Effector CD4-positive, alpha-beta T cell (primary cell): ENCODE measurements at places on chromosomes 4 and X.

DNA sequence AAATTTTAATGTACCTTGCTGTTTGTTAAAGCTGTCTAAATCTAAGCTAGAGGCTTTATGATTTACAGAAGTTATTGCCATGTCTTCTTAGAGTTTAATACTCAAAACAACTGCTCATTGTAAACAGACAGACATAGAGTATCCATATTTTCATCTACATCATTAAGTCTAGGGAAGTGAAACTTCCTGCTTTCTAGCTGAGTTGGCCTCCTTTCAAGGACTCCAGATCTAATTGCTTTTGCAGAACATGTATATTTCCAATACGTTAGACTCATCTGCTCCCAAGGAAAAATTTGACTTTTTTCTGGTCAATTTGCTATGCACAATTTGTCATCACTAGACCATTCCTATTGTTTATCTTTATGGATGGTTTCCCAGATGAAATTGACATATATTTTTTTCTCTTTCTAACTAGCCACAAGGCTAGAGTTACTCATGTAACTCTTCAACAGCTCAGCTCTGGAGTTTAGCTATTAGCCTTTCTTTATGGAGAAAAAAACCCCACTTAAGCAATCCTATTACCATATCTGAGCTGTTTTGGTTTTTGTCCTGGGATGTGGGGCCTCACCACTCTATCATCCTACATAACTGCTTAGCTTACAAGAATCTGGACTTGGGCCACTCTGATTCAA is 122.9 kb downstream of the PPA2 start:
- no peak for DNase-seq

GRCh38 chr4:153652051-153652784 is 31.9 kb upstream of the TLR2 start:
- no peak for DNase-seq

DNA sequence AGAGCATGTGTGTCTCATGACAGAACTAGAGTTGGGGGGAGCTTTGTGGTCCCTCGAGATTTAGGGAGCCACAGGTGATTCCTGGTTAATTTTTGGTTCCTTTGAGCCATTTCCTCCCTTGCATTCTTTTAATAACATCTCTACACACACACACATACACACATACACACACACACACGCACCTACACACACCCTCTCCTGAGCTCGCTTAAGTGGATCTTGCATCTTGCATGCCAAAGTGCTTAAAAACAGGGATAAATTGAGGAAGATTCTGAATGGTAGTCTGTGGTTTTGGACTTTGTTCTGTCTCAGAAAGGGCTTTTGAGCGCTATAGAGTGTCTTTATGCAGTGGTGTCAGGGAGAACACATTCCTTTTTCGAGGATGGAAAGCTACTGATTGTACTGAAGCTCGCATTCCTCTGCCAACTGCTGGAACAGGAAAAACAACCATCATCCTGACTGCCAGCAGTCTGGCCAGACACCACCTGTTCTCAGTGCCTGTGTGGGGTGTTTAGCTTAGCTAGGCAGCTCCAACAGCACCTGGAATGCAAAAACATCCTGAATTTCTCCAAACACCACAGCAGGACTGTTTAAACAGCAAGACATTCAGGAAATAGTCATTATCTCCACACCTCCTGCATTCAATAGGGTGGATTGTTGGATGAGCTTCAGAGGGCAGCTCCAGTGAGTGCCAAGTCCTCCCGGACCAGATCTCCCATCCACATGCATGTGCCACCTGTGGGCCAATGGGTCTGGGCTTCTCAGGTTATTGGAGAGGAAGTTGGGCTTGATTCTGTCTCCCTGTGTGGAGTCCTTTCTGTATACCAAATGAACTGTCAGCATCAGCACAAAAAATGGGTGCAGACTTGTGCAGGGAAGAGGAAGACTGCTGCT is 21.9 kb upstream of the IGFBP7 start:
- DNase-seq, result no peak

DNA sequence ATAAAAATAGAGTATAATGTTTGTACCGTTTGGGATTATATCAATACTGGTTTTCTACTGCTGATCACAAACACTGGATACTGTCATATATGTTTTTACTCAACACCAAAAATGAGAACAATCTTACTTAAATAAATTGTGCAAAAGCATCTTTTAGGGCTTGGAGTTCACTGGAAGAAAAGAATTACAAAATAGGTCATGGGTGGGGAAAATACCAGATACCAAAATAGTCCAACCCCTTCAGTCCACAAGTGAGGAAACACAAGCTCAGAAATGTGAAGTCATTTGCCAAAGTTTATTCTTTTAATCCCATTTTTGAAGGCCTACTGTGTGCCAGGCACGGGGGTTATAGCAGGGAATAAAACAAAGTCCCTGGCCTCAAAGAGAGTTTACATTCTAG is 64.4 kb downstream of the ADGRG2 start:
- DNase-seq, result no peak

DNA sequence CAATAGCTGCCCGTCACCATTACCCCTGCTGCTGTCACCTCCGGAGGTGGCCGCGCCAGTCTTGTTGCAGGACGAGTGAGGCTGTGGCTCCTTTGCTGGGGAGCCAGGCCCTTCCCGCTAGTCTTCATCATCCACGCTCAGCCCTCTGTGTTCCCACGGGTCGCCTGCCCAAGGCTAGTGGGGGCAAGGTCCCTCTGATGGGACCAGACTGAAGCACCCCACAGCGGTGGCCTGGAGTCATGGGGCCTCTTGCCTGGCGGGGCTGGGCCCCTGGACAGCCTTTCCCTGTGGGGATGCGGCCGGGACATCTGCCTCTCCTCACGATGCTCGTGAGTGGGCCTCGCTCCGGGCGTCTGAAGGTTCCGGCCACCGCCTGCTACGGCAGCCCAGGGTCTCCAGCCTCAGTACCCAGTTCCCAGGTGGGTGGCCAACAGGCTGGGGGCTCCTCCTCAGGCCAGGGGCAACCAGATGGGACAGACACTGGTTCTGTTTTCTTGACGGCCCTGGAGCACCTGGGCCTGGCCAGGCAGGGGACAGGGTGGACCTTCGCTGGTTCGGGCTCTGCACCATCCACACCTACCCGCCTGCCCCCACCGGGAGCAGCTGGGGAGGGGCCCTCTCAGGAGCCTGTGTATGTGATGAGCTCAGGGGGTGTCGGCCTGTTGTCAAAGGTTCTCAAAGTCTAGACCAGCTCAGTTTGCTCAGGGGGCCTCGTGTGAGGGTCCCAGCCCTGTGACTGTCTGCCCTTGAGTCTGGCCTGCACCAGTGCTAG is 32.3 kb downstream of the DOK7 start:
- no peak for DNase-seq

DNA sequence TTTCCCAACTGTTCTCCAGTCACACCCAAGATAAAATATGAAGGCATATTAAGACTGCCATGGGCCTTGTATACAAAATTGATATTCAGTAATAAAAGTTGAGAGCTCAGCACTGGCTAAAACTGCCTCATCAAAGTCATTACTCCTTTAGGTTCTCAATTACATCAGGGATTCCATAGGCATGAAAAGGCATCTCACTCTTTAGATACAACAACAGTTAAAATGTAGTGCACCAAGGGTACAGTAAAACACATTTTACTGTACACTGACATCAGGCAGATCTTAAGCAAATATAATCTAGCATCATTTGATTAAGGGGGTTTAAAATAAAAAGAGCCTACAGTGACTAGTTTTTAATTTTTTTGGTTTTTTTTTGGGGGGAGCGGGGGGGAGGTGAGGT is 107.7 kb downstream of the PPP3CA start:
- DNase-seq, result no peak

GRCh38 chr4:140463182-140463581 is 34.9 kb downstream of the MGAT4D start:
- DNase-seq, result no peak

- DNase-seq, result no peak
Measured at GRCh38 chr4:77454858-77455257, 150.8 kb upstream of the CXCL13 start.

DNA sequence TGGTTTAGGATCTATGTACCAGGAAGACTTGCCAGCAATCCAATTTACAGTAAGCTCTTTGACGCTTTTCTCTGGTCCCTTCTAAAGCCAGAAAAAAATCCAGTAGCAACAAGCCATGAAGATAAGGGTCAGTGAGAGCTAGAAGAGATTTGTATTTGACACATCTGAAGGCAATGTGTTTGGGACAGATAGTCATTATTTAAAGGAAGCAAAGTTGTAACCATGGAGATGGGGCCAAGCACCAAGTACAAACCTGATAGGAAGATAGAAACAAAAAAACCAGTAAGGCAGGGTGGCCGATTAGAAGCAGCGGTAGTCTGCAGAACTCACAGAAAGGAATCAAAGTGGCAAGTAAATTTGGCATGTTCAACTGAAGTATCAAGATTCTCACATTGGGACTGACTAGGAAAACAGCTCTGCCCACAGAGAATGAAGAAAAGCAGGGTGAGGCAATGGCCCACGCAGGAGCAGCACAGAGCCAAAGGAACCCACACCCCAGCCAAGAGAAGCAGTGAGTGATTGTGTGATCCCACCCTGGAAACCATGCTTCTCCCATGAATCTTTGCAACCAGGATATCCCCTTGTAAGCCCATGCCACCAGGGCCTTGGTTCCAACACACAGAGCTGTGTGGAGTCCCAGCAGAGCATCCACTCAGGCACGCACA is 12.9 kb upstream of the C4orf54 start:
- DNase-seq, result no peak

- no peak for DNase-seq
Measured at GRCh38 chrX:134634691-134635090, 23.6 kb downstream of the PLAC1 start.

DNA sequence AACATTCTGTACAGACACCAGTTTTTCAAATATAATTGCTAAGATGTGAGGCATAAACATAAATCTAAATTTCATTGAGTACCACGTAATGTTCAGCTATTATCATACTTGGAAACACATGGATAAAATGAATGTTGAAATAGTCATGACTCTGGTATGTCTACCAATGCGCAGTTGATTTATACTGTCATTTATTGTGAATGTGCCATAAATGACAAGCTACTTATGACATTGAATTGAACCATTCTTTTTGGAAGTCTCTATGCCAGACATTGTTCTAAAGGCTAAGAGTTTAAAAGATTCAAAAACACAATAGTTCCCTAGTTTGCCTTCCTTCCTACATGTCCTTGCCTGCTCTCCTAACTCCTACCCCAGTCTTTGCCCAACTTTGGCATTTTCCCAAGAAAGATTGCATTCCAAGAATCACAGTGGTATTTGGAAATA is 96.6 kb upstream of the DMD start:
- no peak for DNase-seq

DNA sequence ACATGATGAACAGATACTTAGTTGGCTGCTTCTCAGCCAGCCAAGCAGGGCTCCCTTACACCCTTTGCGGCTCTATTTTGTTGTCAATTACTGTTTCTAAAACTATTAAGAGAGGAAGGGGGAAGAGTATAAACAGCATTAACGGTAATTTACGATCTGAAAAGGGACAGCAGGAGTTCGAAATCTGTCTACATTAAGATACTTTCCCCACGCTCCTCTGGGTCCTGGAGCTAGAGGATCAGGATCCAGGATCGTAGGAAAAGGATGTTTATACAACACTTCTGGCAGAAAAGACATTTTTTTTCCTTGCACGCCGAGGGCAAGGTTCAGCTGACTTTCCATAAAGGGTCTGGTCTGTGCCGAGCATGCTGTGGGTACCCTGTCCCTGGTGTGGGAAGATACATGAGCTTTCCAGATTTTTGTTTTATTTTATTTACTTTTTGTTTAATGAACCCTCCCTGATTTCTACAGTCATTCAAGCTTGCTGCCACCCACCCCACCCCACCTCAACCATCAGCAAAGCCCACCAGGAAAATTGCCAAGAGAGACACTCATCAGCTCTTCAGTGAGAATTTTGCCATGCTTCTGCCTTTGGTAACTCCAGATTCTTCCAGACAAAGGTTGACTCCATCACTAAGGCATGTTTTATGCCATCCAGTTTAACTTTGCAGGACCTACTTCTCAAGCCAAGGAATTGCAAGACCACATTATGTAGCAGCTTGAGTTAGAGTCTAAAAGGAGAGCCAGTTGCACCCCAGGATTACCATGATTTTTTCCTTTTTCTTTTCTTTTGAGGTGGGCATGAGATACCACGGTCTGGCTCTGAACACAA is 188.1 kb downstream of the QDPR start:
- no peak for DNase-seq

DNA sequence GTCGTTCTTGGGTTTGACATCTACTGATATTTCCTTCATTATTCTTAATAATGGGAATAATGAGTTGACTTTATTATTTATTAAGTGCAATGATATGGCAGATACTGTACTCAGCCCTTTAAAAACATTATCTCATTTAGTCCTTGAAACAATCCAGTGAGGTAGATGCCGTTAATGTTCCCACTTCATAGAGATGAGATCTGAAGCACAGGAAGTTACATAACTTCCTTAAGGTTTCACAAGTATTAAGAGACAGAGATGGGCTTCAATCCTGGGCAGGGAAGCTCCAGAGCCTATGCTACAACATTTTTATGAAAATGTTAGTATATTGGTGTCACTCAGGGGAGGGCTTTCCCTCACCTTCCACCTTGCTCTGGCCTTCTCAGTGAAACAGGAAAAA is 9.7 kb upstream of the KLHL13 start:
- no peak for DNase-seq

- DNase-seq, result no peak
Measured at GRCh38 chr4:88366460-88366859, 12.2 kb upstream of the HERC6 start.

DNA sequence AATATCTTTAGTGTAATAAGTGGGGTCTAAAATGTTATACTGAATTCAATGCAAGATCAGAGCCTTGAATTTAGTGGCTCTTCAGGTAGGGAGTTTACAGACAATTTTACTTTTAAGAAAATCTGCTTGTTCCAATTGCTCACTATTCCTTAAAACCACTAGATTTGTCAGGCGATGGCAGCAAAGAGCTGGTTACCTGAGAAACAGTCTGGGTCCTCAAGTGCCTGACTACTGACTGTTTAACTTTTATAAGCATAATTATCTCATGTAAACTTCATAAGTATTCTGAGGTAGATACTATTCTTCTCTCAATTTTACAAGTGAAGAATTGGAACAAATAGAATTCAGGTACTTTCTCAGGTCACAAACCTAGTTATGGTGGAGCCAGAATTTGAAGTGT is 84.3 kb downstream of the RRAGB start:
- DNase-seq, result no peak

DNA sequence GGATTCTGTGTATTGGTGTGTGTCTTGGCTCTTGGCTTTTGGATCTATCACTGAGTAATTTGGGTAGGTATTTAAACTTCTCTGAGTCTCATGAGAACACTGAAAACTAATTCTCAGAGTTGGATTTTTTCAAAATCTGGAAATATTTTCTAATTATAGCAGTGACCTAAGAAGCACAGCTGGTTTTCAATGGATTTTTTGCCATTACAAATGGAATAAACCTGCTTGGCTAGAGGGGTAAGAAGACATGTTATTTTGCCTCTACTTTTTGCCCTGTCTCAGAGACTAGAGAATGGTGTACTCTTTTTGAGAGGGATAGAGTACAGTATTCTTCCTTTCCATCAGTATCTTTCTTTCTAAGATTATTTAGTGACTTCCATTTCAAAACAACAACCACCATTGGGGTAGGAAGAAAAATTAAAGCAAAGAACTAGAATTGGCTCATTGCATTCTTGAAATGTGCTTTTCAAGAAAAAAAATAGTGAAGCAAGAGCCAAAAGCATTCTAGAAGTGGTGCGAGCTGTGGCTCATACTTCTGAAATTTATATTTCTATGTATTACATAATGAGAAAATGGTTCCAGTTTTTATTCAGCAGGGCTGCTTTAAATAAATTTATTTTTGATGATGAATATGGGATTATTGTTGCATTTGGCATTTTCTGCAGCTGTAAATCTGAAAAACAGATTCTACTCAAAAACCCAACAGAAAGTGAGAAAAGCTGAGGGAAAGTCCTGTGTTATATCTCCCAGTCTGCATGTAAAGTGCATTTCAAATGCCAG is 850.2 kb upstream of the SLIT2 start:
- no peak for DNase-seq
